ENCODE measurements at places on chromosomes 7 and 10.

GRCh38 chr7:112550468-112551060, 69.8 kb downstream of the LSMEM1 start:
- DNase-seq: no peak

DNA sequence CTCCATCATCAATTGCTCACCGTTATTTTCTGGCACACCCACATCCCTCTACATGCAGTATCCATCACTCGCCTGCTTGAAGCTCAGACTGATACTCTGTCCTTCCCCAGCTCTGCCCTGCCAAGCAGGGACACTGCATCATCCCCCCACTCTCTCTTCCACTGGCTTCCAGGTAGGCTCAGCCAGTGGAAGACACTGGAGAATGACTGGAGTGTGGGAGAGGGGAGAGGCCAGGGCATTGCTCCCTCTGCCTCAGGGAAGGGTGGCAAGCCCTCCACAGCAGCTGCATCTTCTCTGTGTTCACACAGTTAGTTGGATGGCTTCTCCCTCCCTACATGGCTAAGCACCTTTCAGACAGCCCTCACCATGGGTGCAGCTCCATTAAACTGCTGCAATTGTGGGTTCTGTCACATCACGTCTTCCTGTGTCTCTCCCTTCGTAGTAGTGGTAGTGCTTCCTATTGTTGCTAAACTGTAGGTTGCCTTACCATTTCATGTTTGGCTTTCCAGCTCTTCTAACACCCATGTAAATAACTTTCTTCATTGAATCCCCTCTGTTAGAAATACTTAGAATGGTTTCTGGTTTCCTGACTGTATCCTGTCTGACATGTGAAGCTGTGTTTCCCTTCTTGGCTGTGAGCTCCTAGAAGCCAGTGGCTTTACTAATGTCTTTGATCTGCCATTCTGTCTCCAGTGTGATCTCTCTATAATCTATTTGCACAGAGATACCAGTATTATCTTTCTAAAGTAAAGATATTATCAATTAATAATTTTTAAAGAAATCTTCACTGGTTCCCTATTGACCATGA, 483.7 kb upstream of the LRRN3 start:
- DNase-seq: no peak

DNA sequence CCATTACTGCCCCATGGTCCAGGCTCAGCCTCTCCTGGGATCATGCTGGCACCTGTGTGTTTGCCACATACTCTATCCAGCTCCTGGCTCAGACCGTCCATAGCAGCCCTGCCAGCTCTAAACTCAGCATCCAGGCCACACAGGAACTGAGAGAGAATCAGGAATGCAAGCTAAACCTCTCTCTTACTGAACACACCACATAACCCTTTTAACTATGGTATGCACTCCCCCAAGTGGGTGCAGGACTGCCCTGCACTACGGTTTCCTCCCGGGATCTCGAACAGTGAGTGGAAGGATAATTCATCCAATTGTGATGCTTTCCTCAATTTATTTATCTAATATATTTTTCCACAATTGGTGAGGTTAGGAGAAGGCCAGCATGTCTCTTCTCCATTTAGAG, 17.1 kb upstream of the ZNF800 start:
- DNase-seq: no peak

DNA sequence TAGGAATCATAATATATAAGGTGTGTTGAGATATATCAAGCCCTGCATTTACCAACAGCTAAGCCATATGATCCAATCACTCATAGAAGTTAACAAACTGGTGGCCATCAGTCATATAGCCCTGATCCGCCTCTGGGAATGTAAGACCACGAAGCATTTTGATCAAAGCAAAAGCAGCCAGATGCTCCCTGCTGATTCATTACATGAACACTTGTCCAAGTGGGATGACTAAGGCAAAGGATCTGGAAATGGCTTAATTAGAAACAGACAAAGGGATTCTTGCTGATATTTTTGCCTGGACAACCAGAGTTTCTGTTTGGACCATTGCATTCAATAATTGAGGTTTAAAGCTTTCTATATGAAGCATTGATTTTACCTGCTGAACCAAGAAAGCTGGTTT, 535.5 kb downstream of the GPAM start:
- DNase-seq: no peak

All from NCI-H1417 treated with DMSO at 0.1 percent for 48 hours (cell line).